Natural killer cell (primary cell): ENCODE measurements at places on chromosomes 12 and 14.

DNA sequence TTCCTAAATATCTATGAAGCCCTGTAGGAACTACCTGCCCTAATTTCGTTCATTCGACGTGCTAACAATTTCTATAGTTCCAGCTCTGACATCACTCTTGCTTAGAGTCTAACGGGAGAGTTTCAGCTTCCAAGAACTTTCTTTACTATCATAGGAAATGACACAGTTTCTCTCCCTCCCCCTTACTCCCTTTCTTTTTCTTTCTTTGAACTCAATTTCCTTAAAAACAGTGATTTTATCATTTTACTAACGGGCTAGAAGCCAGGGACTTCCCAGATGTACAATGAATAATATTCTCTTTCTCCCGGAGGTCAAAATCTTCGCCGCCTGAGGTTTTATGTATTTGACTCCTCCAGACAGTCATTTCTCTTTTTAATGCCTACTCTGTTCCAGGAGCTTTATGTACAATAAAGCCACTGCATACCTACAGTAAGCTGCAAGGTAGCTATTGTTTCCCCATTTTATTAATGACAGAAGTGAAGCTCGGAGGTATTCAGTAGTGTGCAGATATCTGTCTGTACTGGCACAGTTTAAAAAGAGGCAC lies 15.7 kb downstream of the SMCO2 start:
- no peak for DNase-seq

DNA sequence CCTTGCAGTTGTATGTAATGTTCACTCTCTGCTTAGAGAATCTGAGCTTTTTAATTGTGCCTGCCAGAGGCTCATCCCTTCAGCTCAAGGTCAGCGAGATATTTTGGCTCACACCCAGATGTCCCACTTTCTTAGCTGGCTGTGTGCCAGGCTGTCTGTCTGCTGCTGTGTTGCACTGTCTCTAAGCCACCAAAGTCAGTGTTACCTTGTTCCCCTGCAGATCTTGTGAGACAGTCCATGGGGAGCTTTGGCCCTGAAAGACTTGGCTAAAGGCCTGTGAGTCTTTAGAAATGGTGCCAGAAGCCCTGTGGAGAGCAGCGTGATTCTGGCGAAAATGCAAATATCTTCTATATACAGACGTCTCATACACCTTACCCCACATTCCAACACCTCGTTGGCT lies 293.7 kb downstream of the TTC6 start:
- no peak for DNase-seq

GRCh38 chr14:20409226-20409625 lies 4.1 kb downstream of the TEP1 start:
- no peak for DNase-seq

DNA sequence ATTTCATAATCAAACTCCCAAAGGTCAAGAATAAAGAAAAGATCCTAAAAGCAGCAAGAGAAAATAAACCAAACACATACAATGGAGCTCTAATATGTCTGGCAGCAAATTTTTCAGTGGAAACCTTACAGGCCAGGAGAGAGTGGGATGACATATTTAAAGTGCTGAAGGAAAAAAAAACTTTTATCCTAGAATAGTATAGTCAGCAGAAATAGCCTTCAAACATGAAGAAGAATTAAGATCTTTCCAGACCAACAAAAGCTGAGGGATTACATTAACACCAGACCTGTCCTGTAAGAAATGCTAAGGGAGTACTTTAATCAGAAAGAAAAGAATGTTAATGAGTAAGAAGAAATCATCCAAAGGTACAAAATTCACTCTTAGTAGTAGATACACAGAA lies 215.7 kb upstream of the IGF1 start:
- no peak for DNase-seq

- no peak for DNase-seq
These were observed 170.7 kb downstream of the NUAK1 start for GRCh38 chr12:105968025-105968424.

DNA sequence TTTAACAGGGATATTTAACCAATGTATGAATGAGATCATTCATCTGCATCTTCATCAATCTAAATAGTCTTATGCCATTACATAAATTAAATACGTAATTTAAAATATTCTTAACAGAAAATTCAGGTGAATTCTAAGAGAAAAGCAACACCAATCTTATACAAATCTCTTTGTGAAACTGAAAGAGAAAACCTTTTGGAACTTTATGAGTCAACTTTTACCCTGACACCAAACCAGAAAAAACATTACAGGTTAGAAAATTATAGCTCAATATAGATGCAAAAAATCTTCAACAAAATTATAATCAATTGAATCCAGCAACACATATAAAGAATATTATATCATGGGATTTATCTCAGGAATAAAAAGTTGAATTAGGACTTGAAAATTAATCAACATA lies 3.4 kb downstream of the GLIPR1L1 start:
- DNase-seq = no peak

DNA sequence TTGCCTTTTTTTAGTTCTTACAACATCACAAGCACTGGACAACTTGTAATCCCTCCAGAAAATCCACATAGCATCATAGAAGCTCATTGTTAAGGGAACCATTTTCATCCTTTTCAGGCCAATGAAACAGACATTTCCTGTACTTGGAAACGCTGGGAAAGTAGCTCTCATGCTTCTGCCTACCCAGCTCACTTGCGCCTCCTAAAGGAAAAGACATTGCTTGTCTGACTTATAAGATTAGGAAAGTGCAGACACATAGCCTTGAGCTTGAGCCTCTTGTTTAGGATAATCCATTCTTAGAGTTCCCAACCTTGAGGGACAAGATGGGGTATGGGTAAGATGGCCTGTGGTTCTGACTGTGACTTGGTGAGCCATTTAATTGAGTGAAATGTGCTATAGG lies 589.5 kb downstream of the NOVA1 start:
- DNase-seq = no peak

- DNase-seq = no peak
These were observed 21.9 kb upstream of the CLMN start for GRCh38 chr14:95341564-95341963.

- no peak for DNase-seq
These were observed 156.0 kb upstream of the DIO3 start for GRCh38 chr14:101405171-101405883.

GRCh38 chr14:58815161-58815701 lies 177.5 kb downstream of the DACT1 start:
- no peak for DNase-seq

GRCh38 chr12:117134059-117134458 lies 34.8 kb upstream of the TESC start:
- peak; percentile 70 for DNase-seq

DNA sequence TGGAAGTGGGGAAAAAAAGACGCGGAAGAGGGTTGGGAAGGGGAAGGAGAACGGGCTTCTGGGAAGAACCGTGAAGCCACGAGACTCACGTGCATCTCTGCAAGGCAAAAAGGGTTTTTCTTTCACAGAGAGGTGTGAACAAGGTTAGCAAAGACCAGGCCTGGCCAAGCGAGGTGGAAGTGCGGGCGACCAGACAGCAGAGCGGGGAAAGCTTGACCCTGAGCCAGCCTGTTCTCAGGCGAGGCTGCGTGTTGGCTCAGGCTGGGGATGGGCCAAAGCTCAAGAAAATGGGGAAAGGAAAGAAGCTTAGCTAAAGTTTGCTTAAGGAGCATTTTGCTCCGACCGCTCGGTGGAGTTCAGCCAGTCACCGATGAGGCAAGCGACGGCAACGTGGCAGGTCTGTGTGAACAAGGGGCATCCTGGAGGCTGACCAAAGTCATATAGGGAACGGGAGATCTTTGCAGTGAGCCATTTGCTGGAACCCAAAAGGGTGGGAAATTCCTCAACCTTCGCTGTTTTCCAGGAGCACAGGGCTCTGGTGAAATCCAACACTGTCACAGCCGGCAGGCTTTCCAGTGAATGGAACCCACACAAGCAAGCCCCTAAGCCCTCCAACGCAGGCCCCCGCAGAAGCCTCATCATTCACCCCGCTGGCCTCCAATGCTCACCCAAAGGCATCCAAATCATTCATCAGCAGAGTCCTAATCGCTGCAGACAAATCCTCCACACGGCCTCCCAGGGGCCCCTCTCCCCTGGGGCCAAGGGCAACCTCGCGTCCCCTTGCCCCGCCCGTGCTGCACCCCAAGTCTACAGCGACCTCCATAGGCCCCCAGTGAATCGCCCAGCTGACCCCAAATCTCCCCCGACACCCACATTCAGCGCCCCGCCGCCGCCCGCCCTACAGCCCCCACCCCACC lies 754 bp downstream of the ZNF605 start:
- peak; percentile 7 for DNase-seq

GRCh38 chr12:67540920-67541624 lies 107.5 kb upstream of the DYRK2 start:
- DNase-seq = no peak

GRCh38 chr12:126950266-126950665 lies 1316.7 kb upstream of the TMEM132C start:
- DNase-seq = no peak

GRCh38 chr14:24806061-24806678 lies 172.2 kb upstream of the GZMB start:
- DNase-seq = peak; percentile 35

GRCh38 chr14:44010595-44010994 lies 496.5 kb downstream of the FSCB start:
- DNase-seq = no peak

- no peak for DNase-seq
These were observed 28.5 kb upstream of the KLHL42 start for GRCh38 chr12:27751386-27752047.

- DNase-seq = no peak
These were observed 4.3 kb downstream of the RACGAP1 start for GRCh38 chr12:50021031-50021430.
